NCI-H510A (cell line): ENCODE measurements at places on chromosomes 2 and 18.

DNA sequence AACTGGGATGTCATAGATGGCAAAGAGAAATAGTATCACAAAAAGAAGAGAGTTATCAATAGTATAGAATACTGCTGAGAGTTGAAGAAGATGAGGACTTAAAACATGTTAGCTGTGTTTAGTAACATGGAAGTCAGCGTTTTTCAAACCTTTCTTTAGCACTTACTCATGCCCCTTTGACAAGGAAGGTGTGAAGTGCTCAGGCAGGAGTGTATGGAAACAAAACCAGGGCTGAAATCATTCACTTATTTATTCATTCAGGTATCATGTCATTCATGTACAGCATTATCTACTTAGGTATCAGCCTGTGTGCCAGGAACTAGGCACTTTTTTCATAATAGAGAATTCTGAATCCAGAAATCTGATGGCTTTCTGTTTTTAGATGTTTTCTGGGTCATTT is 27.2 kb downstream of the CD28 start:
- no peak for DNase-seq

DNA sequence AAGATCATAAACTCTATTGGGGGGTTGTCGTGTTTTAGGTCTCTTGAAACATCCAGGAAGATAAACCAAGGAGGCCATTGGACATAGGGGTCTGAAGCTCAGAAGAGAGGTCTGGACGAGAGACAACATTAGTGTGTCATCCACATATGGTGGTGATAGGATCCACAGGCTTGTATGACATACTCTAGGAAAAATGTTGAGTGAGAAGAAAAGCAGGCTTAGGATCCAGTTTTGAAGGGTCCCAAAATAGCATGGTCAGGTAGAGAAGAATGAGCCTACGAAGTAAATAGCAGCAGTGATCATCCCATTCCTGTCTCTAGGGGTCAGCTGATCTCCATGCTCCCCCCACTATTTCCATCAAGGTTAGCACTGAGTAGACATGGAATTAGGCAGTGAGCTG is 166.8 kb downstream of the ANKRD30B start:
- DNase-seq, result no peak

GRCh38 chr2:225309516-225309915 is 90.0 kb upstream of the NYAP2 start:
- DNase-seq, result no peak

DNA sequence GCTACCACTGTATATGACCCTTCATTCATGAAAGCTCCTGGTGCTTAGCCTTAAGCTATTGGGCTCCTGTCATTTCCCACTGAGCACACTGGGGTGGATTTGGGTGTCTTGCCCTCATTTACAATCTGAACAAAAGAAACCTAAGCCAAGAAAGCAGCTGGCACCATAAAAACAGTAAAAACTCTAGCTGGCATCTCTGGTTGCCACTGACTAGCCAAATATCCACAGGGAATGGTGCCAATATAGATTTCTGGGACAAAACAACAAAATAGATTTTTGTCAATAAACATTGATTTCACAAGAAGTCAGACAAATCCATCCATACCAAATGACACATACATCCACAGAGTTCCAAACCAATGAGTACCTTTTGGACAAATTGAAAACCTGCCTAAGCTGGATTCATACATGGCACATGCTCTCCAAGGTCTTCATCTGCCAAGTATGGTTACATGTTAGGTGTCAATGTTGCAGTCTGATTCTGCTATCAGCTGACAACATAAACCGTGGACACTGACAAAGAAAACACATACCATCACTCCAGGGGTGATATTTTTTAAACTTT is 1081.5 kb upstream of the ZEB2 start:
- no peak for DNase-seq

DNA sequence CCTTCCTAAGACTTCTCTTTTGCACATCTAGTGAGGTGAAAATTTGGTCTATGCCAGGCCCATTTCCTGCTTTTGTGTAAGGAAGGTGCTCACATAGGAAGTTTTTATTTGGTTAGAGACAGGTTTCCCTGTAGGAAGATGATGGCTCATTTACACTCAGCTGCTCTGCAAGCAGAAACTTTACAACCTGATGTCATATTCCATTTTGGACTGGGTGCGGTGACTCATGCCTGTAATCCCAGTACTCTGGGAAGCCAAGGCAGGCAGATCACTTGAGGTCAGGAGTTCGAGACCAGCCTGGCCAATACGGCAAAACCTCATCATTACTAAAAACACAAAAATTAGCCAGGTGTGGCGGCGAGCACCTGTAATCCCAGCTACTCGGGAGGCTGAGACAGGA is 35.8 kb downstream of the CASP10 start:
- DNase-seq, result no peak

GRCh38 chr2:86510436-86510933 is 52.8 kb downstream of the CHMP3 start:
- DNase-seq, result no peak

DNA sequence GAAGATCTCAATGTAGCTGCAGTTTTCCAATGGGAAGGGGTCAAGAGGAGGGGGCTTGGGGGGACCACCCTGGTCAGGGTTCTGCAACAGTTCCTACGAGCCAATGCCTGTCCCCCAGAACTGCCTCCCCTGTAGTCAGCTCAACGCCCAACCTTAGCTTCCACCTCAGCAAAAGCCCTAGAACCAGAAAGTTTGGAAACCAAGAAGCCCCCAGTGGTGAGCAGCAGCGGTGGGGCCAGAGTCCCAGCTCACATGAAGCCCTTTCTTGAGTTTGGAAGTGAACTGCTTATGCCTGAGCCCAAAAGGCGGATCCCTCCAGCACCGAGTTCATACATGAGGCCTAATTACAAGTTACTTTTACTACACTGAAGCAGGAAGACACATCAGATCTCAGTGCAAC is 162.4 kb downstream of the HDAC4 start:
- no peak for DNase-seq

DNA sequence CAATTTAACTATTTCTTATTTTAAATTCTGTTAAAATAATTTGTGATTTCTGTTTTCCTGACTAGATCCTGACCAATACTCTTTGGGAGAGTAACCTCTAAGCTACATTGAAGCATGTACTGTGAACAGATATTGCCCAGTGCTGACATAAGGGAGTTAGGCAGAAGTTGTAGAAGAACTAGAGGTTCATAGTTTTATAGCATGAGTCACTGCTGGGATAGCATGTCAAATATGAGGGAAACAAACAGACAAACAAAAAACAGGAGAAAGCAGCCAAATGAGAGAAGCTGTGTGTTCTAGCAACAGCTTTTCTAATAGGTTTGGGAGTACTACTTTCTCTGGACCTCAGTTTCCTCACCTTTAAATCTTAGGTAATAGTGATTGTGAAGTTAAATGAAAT is 72.4 kb downstream of the CERS6 start:
- no peak for DNase-seq

DNA sequence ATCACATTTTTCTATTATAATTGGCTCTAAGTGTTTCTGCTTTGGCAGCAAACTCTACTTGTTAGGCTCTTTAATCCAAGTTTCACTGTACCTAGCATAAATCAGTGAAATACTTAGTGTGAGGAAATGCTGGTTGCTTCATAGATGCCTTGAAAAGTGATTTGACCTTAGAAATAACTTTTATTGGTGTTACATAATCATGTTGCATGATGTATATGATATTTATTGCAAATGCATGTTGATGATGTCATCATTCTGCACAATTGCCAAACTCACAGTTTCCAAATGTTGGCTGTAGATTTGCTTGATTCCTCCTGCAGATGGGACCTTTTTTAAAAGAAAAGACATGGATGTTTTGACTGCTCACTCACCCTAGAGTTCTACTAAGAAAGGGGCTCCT is 137.6 kb upstream of the BCL2L11 start:
- no peak for DNase-seq

- peak; percentile 47 for DNase-seq
Measured at GRCh38 chr2:65430603-65431420, 1.6 kb downstream of the SPRED2 start.

DNA sequence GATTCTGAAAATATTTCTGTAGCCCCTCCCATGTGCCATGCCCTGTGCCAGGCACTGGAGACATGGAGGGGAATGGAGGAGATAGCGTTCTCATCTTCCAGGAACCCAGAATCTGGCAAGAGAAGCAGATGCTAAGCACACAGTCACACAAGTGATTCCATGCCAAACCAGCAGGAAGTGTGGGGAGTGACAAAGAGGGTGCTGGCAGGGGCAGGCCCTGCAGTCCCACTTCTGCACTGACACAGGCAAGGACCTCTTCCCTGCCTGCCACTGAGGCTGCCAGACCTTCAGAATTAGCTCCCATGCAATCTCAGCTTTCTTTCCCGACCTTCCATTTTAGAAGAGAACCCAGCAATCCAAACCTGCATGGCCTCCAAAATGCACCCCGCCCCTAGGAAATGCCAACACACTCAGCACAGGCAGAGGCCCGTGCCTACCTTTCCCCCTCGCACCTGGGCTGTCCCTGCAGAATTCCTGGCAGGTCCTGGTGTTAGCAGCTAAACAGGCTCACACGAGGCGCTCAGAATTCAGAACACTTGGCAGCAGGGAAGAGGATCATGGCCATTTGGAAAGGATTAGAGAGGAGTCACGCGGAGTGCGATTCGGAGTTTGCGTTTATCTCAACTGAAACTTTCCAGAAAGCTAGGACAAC is 155.3 kb downstream of the MSH2 start:
- DNase-seq, result no peak

GRCh38 chr2:236972491-236973342 is 113.0 kb upstream of the COPS8 start:
- peak; percentile 60 for DNase-seq

DNA sequence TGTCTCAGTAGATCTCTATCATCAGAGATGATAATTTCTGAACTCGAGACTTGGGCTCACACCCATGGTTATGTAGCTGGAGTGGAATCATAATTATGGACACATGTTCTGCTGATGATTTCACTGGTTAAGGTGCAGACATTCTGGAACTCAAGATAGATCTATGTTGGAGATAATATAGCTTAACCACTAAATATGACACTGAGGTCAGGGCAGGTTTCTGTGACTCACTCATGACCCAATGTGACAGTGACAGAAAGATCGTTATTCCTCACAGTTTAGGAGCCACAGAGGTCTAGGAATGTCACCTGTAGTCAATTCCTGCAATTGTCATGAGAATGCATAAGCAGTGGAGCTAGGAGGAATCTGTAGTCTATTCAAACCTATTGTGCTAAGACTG is 828.6 kb downstream of the TRIB2 start:
- DNase-seq, result no peak

DNA sequence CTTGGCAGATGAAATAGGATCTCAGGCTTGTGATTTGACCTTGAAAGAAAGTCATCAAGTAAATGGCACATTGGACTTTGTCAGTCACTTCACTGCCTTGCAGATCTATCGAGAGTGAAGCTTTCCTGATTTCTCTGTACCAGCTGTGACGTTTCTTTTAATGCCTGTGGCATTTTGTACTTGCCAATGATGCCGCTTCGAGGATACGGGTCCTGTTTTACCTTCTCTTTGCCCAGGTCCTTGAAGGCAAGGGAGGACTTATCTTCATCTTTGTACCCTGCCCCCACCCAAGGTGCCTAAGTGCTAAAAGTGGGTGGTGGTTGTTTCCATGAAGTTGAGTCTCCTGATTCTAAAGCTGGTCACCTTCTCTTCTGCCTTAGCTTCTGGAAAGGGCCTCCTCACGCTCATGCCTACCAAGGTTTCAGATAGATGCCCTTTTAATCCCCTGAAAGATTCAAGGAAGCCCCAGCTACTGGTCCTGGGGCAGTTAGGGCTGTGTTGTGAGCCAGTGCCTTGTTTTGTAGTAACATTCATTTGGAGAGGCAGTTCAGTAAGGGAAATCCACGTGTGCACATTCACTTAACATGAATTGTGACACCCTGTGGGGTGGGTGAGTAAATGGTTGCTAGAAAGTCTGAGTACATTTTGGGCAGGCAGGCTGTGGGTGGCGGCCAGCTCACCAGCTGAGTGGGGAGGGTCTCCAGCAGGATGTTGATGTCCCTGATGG is 6.1 kb downstream of the LBH start:
- no peak for DNase-seq

DNA sequence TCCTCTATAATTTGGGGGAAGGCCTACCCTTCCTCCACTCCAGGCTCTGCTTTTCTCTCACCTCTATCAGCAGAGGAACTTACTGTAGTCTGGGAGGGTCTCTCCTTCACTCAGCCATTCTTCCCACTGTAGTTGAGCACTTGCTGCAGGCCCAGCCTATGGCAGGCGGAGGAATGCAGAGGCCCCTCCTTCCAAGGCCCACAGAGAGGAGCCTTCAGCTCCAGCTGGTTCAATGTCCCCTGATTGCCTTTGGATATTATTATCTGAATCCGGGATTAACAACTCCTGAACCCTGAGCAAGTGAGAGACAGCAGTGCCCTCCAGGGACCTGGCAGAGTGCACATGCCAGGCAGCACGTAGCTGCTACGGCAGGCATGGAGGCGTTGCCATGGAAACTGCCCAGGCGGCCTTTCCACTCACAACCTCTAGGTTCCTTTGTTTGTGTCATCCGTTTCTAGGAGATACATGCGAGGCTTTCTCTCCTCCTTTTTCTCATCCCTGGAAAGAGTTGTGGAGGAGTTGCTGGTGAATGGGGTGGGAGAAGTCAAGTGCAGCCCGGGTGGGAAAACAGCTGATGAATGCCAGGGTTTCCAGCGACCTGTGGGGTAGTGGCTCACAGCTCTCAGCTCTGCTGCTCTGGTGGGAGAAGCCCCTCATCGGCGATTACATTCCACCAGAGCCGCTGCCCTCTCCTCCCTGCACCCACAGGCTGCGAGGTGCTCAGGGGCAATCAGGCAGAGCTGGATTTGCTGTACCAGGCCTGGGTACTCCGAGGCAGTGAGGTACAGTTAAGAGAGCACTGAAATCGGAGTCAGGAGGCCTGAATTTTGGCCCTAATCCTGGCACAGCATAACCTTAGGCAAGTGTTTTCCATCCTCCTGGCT is 55.3 kb upstream of the HK2 start:
- no peak for DNase-seq

- no peak for DNase-seq
Measured at GRCh38 chr2:101986804-101987740, 4.7 kb upstream of the IL1R2 start.

DNA sequence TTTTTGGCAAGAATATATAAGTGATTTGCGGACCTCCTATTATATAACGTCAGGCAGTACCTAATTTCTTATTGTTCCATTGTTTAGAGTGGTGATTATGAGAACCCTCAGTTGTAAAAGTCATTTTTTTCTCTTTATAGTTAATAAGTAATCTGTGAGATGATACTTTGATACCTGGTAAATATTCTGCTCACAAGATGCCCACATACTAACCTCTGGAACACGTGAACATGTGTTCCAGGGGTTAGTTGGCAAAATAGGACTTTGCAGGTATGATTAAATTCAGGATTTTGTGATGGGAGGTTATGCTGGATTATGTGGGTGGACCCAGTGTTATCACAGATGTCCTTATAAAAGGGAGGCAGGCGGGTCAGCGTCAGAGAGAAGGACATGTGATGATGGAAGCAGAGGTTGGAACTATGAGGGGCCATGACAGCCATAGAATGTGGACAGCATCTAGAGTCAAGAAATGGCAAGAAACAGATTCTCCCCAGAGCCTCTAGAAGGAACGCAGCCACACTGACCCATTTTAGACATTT is 16.8 kb downstream of the MAIP1 start:
- DNase-seq, result no peak
